Osteocyte (in vitro differentiated cells): ENCODE measurements at places on chromosomes 11 and 22.

GRCh38 chr22:28477556-28477955 is 202.1 kb downstream of the TTC28 start:
- DNase-seq: no peak

DNA sequence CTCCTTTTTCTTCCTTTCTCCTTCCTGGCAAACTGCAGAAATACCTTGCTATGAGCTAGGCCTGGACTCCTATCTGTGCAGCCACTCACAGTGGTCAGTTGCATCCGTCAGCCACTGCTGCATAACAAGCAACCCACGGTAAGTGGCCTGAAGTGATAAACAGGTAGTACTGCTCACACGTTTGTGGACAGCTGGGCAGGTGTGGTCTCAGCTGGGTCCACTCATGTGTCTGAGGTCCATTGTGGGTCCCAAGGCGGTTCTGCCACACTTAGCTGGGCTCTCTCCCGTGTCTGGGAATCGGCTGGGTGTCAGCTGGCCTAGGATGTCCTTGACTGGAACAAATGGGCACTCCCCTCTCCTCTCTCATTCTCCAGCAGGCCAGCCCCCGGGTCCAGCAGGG is 109.3 kb downstream of the BRD1 start:
- peak; percentile 78 for DNase-seq

GRCh38 chr11:111631666-111632039 is 29.4 kb downstream of the SIK2 start:
- DNase-seq: no peak

- DNase-seq: no peak
These were observed 8.3 kb downstream of the RELT start for GRCh38 chr11:73384531-73384871.

GRCh38 chr11:121582296-121582695 is 129.5 kb upstream of the SORL1-AS1 start:
- DNase-seq: no peak

- no peak for DNase-seq
These were observed 31.2 kb upstream of the SMIM35 start for GRCh38 chr11:118117790-118118601.

GRCh38 chr11:10611979-10612862 is 43.8 kb upstream of the LYVE1 start:
- no peak for DNase-seq

- no peak for DNase-seq
These were observed 18.7 kb upstream of the ACER3 start for GRCh38 chr11:76841923-76842452.

DNA sequence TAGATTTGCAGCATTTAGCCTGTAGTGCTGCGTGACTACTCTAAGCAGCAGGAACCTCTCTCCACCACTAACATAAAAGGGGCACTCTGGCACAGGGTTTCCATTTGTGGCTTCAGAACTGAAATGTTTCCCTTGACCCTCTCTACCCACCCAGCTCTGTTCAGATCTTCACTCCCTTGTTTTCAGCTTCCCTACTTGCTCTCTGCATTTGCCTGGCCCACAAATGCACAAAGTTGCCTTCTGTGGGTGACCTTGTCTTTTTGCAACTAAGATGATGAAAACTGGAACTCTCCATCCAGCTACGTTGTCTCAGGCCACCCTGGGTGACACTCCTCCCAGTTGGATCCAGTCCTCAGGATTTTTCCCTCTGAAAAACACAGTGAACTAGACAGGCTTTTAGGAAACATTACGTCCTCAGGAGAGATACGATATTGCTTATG is 19.8 kb upstream of the PSMA1 start:
- no peak for DNase-seq
